Karpas-422 (cell line): ENCODE measurements at places on chromosomes 3 and 15.

DNA sequence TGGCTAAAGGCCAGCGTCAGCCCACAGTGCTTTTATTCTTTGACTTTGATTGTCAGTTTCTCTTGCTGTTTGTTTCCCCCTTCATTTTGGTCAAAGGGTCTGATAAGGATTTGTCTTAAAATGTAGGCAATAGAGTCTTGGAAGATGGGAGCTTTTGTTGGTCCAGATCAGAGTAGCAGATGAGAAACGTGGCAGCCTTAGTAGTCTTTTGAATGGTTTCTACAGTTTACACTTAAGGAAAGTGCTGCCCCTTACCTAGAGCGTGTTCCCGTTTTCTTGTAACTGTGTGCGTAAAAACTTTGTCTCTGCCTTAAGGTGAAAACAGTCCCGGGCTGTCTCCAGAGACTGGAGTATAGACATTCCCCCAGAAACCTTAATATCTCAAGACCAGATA, 630 bp downstream of the LXN start:
- DNase-seq = peak; percentile 46

DNA sequence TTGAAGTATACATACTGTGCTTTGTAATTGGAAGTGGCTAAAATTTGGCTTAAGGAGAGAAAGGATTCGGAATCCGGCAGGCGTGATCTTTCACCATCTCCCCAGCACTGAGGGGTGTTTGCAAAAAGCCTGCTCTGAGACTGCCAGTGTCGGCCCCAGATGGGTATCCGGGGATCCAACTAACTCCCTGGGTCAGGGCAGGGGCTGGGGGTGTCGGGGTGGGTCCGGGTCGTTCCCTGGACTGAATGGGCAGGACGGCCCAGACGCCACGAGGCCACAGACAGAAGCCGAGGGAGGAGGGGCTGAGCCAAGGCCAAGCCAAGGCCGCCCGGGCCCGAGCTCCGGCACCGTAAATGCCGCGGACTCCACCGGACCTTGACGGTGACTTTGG, 349 bp downstream of the PPIB start:
- no peak for DNase-seq

- no peak for DNase-seq
These were observed 49.4 kb upstream of the FMN1 start for GRCh38 chr15:33243869-33244268.

DNA sequence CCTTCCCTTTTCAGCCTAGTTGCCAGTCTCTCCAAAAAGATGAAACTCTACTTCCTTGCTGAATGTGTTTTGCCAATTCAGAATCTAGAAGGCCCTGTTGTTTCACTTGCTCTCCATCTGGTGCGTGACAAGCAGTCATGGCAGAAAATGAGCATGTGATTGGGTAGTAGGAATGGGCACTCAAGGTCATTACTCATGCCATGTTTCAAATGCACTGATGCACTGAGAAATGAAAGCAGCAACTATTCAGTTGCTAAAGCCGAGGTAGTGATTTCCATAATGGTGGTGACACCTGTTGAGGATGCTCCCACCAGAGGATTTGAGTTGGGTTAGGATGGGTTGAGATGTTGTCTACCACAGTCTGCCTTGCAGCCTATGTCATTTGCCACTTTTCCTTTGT, 12.7 kb downstream of the ZBTB38 start:
- no peak for DNase-seq

- no peak for DNase-seq
These were observed 32.2 kb upstream of the BCL2A1 start for GRCh38 chr15:80003171-80003570.

DNA sequence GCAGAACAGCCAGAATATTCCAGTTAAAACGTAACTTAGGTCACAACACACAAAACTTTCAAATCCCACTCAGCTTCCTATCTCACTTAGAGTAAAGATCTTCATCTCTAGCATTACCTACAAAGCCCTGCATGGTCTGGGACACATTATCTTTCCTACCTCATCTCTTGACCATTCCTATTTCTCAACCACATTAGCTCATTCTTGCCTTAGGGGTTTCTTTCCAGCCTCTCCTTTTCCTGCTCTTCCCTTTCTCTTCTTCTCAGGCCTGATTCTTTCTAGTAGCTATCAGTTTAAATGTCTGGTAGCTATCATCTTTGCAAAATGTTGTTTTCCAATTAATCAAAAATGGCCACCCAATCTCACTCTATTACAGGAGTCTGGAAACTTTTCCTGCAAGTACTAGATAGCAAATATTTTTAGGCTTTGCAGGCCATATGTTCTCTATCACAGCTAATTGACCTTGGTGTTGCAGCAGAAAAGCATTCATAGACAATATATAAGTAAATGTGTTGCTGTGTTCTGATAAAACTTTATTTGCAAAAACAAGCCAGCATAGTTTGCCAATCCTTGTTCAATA, 15.1 kb upstream of the CBLB start:
- no peak for DNase-seq

DNA sequence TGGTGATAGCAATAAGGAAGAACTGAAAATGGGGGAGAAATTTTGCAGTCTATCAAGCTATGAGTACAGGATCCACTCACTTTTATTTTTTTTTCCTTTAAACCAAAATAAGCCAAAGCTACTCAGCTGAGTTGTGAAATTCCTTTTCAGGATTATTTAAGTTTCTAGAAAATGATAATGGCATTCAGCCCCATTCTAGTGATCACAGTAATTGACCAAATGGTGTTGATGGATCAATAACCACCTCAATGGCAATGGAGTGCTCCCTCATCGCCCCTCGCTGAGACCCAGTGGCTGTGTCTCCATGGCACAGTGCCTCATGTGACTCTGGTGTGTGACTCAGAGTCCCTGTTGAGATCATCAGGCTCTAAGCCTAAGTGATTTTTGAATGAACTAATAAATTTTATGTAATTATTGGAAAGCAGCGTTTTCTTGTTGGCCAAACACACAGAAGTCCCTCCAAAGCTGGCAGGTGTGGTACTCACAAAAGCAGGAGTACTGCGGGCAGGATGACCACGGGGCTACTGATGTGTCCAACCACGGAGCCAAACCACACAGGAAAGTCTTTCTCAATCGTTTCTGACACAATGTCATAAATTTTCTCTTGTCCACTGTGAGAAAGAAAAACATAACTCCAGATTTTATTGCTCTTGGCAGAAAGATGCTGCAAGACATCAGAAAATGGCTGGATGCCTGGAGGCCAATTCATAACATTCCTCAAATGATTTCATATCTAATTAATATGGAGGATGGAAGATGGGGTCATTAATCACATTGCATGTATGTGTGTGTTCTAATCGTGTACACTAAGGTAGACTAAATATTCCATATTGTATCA, 14.4 kb upstream of the STARD5 start:
- no peak for DNase-seq

DNA sequence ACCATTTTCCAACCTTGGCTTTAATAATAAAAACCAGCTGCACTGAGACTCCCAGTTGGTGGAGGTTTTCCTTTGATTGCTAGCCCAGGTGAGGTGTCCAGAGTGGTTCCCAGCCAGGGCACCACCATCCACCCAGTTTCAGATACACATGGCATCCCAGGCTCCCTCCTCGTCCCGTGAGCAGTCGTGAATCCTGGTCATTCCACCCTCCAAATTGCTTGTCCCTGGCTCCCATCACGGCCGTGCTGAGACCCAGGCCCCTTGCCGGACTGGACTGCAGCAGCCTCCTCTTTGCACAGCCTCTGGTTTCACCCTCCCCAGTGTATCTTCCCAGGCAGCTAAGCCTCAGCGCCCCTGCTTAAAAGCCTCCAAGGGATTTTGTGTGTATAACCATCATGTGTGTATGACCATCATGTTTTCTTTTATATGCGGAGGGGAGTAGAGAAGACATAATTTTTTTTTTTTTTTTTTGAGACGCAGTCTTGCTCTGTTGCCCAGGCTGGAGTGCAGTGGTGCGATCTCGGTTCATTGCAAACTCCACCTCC, 106.3 kb downstream of the ETFA start:
- DNase-seq = no peak

DNA sequence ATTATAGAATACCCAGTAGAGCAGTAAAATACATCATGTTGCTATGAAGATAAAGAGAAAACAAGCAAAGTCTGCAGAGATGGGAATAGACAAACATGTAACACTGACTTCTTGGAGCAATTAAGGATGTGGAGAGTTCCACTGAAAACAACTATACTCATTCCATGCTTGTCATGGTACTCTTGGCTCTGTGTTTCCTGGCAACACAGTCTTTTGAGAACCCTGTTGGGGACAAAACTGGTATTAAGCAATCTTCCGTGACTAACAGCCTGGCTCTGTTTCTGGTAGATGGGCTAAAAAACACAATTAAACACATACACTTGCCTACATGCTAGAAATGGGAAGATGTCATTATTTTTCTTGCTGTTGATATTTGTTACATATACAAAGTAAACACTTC, 1212.3 kb upstream of the GBE1 start:
- no peak for DNase-seq

DNA sequence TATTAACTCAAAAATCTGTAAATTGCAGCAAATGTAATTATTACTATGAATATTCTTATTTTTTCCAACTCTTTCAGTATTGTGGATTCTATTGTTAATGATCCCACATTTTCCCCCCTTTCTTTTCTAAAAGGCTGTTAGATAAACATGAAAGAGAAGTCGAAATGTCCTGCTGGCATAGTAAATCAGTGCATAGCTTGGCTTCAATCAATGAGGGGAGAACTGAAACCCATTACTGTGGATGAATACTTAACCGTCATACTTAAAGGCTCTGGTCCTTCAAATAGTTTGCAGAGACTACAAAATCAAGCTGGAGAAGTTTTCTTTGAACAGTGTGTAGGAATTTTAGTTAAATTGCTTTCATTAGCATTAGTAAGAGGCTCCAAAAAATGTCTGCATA, 667.9 kb downstream of the CADM2 start:
- DNase-seq = no peak

DNA sequence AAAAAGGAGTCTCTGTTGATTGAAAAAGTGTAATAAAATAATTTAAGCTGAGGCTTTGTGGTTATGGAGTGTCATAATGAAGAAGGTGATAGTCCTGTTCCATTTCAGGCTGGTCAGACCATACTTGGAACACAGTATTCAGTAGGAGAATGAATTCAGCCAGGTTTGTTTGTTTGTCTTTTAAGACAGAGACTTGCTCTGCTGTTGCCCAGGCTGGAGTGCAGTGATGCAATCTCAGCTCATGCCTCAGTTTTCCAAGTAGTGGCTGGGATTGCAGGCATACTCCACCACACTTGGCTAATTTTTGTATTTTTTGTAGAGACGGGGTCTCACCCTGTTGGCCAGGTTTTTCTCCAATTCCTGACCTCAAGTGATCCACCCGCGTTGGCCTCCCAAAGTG, 33.5 kb downstream of the IQGAP1 start:
- no peak for DNase-seq

GRCh38 chr3:139561959-139562676, 22.6 kb upstream of the RBP1 start:
- peak; percentile 71 for DNase-seq

DNA sequence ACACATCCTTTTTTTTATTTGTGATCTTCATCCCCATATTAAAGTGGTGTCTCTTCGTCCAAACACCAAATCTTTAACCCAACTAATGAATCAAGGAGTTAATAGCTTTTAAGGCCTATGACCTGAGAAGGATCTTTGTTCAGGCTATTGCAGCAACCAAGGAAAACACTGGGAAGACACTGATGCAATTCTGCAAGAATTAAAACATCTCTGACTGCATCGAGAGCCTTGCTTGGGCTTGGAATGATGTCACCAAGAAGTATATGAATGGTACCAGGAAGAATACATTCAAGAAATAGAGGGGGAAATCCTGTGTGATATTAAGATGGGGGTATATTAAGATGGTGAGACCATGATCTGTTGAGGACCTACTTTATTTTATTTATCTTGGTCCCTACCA, 214.2 kb upstream of the ARL6 start:
- DNase-seq = no peak

GRCh38 chr15:100224206-100225185, 117.3 kb downstream of the ADAMTS17 start:
- DNase-seq = no peak

GRCh38 chr3:105806359-105806758, 62.5 kb downstream of the CBLB start:
- DNase-seq = peak; percentile 50

DNA sequence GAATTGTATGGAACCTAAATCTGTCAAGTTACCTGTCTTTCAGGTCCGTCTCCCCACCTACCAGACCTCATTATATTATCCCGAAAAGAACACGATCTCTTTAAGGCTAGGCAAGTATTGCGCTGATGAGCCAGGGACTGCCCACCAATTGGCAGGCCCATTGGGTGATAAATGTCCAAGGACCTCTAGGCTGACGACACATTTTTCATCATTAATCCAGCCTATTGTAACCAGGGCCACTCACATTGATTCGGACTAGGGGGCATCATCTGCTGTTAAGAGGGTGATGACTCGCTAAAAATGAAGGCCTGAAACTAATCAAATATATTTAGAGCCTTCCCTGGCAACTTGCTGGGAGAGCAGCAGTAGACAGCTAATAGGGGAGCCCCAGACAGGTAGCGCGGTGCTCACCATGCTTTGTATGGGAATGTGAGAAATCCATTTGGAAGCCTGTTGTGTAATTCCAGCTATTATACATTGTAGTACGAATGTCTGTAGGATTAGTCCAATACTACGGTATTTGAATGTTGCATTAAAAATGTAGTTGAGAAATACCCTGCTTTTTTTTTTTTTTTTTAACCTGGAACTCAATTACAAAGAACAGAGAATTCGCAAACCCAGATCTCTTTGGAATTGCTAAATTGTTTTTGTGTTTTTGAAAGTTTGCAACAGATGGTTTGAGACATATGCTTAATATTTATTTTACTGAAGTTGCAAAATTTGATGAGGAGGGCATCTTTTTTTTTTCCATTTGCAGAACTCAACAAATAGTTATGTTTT, 156.1 kb downstream of the ROBO2 start:
- DNase-seq = peak; percentile 35
